Left renal cortex interstitium (tissue), 4 donors: ENCODE measurements at places on chromosomes 1 and 21.

GRCh38 chr1:169460191-169460833 is 25.4 kb downstream of the SLC19A2 start:
- no peak for DNase-seq

- no peak for DNase-seq
Measured at GRCh38 chr1:67889466-67889865, 56.2 kb upstream of the GNG12 start.

- DNase-seq, result no peak
Measured at GRCh38 chr1:33459691-33460090, 12.8 kb upstream of the ZSCAN20 start.

- no peak for DNase-seq
Measured at GRCh38 chr1:155938220-155938627, 3.2 kb upstream of the RXFP4 start.

GRCh38 chr1:88922214-88922613 is 30.8 kb upstream of the GTF2B start:
- no peak for DNase-seq

- DNase-seq, result no peak
Measured at GRCh38 chr1:81812712-81813111, 12.0 kb downstream of the ADGRL2 start.

- DNase-seq, result no peak
Measured at GRCh38 chr1:58732087-58732775, 32.4 kb upstream of the MYSM1 start.
